ENCODE measurements at places on chromosomes 12 and 14.

DNA sequence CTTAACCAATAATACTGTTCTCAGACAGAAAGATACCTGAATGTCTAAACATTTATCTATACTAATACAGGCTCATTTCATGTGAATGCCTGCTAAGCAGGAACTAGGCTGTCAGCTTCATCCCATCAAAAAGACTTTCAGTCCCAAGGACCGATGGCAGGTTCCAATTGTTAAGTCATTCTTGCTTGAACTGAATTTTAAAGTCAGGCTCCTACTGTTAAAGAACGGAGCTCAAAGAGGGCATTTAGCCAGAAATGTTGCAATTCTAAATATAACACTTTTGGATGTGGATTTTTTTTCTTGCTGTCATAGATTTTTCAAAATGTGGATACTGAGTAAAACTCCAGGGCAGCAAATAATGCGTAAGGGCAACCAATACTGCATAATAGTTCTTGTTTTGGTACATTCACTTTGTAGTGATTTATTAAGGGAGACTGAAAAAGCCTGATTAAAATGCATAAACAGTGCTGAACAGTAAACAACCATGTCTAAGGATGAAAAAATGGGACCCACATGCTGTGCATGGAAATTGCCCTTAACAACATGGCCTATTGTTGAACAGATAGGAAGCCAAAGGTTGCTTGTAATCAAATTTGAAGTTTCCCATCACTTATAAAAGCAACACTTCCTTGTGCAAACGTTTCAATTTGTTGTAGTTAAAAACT is 38.6 kb upstream of the DBX2 start:
- no peak for DNase-seq

DNA sequence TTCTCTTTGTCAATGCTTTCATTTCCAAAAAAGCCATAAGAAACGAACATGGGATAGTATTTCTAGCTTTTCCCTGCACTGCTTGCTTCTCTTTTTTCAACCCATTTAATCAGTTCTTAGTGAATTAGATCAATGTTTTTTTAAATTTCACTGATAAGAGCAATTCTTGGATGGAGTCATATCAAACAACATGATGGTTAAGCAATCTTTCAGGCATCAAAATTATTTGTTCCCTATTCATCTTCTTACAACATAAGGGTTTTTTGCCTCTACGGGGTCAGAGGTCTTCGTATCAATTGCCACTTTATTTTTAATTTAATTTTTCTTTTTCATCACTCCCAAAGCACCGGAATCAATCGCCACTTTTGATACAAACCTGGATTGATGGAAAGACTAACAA is 103.8 kb upstream of the RESF1 start:
- no peak for DNase-seq

GRCh38 chr12:113075137-113075683 is 18.7 kb downstream of the DTX1 start:
- no peak for DNase-seq

DNA sequence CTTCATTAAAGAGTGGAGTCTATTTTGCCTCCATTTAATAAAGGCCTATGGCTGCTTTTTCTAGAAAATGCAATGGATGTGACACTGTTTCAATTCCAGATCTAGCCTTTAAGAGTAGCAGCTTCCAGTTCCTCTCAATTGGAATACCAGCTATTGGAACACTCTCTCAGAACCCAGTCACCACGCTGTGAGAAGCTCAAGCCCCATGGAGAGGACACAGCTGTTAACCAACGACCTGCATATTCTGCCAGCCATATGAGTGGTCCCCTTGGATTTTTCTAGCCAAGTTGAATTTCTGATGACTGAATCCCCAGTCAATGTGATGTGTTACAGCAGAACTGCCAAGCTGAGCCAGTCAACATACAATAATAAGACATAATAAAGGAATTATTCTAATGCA is 131.8 kb downstream of the TMTC3 start:
- no peak for DNase-seq

- no peak for DNase-seq
Measured at GRCh38 chr12:76784600-76785051, 20.7 kb downstream of the ZDHHC17 start.

DNA sequence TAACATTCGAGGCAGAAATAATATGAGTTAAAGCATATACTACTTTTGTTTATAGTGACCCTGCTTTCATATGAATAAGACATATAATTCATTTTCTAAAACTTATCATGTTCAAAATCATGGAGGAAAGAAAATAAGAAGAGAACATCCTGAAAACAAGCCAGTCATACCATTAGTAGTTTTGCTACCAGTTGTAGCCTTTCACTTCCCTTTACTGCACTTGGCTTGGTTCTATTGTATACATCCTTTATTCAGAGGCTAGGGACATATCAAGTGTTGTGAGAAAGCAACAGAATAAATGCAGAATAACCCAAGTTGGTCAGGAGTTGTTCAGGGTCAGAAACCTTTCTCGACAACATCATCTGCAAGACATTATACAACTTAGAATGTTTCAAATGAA is 598.7 kb downstream of the SOX5 start:
- DNase-seq: no peak

DNA sequence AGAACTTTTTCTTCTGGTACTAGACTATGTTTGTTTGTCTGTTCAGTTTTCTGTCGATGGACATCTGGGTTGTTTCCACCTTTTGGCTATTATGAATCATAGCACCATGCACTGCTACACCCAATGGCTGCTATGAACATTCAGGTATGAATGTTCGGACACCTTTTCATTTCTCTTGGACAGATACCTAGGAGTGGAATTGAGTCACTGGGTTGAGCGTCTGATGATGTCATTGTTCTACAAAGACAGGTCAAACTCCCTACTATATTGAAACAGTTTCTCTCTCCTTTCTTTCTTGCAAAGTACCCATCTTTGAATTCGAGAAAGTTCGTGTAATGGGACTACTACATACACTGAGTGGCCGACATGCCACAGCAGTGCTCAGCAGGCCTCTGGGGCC is 44.7 kb downstream of the KCTD10 start:
- DNase-seq: no peak

DNA sequence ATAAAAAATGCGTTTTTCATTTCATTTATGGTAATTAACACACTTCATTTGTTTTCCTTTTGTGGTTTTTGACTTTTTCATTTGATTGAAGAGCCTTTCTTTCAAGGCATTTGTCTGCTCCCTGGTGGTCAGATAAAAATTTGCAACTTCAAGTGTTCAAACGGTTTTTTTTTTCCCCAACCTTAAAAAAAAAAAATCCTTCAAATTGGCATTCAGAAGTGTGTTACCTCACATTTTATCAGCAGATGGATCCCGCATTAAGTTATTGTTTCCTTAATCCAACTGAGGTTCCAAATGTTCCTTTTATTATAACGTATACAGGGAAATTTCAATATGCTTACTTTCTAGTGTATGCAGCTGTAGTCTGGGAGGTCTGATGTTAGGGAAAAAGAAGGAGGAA is 47.2 kb downstream of the MYF5 start:
- no peak for DNase-seq

- DNase-seq: no peak
Measured at GRCh38 chr12:105272152-105272551, 36.2 kb upstream of the APPL2 start.

DNA sequence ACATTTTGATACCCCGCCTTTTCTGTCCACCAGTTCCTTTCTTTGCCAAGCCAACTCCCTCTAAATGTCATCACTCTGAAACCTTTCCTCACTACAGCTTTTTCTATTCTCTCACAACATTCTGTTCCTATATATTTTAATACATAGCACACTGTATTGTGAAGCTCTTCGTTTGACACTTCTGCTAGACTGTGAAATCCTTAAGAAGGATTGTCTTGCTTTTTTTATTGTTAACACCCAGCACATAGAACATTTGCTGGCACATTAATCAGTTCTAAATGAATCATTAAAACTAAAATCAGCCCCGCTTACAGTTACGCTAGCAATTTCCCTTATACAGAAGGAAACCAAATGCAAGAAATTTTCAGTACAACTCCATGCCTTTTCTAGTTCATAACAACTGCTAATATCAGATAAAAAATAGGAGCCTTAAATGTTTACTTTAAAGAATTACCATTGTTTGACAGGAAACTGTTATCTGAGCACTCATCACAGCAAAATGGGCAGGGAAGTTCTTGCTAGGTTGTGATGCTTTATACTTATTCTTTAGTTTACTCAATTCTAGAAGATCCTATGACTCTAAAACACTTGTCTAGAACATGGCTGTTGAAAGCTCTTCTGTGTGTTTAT is 93.5 kb downstream of the PPP1R12A start:
- DNase-seq: no peak

DNA sequence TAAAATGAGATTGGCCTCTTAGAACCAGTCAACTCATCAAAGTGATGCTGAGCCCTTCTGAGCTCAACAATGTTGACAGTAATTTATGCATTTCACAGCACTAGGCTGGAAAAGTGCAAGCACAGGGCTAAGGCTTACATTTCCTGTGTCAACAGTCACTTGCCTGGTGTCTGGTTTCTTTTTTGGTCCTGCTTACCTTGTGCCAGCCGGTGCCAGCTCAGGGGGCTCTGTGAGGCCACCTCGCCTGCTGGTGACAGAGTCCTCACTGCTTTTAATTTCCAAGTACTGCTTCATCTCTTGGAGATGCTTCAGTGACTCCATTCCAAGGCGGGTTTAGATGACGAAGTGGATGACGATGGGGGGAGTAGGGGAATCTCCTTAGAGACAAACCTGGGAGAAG is 53.1 kb upstream of the KCNA1 start:
- no peak for DNase-seq

- DNase-seq: no peak
Measured at GRCh38 chr12:8508910-8509841, 4.1 kb upstream of the CLEC4D start.

DNA sequence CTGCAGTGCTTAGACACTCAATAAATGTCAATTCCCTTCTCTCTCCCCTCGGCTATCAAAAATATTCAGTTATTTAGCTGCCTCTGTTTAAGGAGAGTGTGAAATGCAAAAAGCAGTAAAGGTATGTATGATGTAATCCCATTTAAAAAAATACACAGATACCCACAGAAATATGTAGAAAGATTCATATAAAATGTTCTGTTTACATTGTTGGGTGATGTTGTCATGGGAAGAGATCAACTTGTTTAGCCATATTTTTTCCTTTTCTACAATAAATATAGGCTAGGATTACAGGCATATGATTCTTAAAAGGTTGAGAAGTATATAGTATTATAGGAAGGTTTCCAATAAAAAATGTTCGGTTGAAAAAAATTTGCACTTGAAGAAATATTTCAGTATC is 7.8 kb downstream of the PPP2R3C start:
- DNase-seq: no peak

GRCh38 chr12:108606492-108606891 is 8.6 kb upstream of the TMEM119 start:
- DNase-seq: no peak

- DNase-seq: no peak
Measured at GRCh38 chr12:123868791-123869190, 103.8 kb downstream of the CCDC92 start.

GRCh38 chr12:3821441-3821840 is 51.8 kb downstream of the PARP11 start:
- no peak for DNase-seq

DNA sequence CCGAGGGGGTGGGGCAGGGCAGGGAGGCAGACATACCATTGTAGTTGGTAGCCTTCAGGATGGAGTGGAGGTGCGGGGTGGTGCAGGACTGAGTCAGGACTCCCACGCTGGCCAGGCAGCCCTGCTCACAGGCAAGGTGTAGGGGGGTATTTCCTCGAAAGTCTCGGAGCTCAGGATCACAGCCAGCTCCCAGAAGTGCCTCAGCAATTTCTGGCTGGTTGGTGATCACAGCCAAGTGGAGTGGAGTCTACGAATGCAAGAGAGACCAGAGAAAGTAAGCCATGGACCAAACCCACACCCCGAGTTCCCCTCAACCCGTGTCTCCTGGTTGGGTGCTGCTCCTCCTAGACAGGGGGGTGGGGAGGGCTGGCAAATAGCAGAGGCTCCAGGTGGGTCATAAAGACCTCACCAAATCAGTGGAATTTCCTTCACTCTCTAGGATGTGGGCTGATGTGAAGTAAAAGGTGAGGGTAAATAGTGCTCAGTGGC is 1.4 kb downstream of the NFKBIA start:
- DNase-seq: no peak

- peak; percentile 33 for DNase-seq
Measured at GRCh38 chr14:37197421-37198272, at the start of gene MIPOL1. Gene MIPOL1 (plus strand): TSS chr14:37197937. CDS start chr14:37247889, 49,952 bp downstream.

Measured in omental fat pad (tissue), 4 donors.